ENCODE measurements at places on chromosomes 2 and 18.

DNA sequence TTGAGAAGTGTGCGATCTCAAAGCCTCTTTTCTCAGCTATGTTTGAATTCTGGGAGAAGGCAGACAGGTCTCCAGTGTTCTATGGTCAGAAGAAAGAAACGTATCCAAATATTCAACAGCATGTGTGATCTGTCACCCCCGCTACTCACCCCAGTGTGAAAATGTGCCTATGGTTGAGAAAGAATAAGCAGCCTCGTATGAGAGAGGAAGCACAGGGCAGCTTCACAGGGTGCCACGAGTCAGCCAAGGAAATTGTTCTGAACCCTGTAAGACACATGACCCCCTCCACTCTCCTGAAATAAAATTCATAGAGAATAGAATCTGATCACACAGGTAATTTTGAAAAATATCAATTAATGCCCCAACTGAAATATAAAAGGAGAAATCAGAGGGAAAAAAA, 8.0 kb upstream of the SF3B1 start:
- DNase-seq: no peak

- DNase-seq: no peak
Measured at GRCh38 chr2:45820048-45820447, 168.6 kb downstream of the PRKCE start.

DNA sequence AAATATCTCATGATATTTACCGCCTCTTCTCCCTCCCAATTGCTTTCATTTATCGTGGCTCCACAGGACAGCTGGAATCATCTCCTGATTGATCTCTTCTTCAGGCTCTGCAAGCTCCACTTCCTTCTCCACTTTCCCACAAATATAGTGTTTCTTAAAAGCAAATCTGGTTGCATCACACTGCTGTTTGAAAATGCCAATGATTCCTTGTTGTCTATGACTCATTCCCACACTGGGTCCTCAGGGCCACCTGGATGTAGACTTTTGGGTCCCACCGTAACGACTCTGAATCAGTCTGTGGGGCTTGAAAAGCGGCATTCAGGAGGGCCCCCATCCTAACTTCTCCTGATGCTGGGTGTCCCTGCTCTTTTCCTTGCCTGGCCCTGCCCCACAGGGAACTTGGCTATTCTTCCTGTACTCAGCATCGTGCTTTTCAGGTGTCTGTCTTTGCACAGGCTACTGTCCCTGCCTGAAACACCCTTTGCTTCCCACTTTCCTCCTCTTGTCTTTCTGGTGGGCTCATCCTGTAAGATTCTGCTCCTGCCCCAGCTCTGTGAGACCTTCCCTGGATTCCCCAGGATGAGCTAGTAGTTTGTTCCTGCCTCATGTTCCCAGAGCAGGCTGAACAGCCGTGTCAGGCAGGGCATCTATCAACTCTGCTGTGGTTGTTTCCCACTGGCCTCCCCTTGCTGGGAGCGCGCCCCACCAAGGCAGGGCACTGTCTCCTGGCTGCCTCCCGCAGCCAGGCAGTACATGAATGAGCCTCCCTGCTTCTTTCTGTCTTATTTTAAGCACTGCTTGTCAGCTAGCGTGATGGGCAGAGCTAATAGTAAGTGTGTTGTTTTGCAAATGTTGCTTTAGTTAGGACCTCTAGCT, 111.9 kb downstream of the KCTD1 start:
- DNase-seq: peak; percentile 87

DNA sequence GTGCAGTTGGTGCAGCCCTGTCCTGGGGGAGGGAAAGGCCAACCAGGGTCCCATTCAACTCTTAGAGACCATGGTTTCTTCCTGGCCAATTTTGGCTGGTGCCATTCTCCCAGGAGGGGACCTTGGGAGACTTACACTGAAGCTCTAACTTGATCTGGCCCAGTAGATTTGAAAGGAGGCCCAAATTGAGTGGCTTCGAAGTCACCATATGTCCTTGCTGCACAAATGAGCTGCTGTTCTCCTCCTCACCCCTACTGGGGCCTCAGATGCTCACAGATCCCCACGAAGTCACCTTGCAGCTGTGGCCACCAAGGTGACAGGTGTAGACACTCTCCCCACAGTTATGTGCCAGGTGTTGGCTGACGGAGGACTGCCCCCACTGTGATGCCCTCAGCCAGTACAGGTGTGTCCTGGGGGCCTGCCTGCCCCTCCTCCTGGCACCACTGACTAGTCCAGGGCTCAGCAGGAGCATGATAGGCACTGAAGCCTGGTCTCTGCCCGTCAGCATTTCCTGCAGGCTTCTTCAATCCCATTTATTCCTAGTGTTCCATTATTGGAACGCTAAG, 4.7 kb upstream of the C2orf72 start:
- DNase-seq: no peak

DNA sequence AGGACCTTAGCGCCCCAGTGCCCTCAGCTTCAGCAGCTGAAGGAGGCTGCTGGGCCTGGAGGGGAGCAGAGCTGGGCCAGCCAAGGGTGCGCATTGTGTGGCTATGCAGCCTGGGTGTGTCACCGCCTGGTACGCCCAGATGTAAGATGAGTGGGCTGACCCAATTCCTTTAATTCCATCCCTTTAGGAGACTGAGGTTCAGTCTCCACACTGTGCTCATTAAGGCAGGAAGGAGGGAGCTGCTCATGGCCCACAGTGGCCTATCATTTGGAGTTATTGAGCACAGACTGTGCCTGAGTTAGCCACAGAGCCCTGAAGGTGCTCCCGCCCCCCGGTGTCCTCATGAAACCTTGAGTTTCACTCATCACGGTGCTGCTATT, 194.1 kb upstream of the GLI2 start:
- DNase-seq: peak; percentile 34
